ENCODE measurements at places on chromosomes 4 and X.

DNA sequence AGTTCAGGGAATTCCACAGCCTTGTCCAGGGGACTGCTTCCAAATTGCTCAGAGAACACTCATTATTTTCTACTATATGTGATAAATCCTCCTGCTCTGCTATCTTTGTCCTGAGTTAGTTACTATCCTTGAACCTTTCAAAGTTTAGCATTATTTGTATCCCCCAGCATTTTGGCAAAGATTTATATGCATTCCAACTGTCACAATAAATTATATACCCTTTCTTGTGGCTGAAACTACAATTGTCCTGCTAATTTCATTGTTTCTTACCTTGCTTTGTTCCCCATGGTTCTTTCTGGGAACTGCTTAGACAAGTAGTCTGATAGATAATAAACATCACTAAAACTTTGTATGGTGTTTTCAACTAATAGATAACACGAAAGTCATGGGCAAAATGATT is 40.5 kb downstream of the TECRL start:
- DNase-seq, result no peak

DNA sequence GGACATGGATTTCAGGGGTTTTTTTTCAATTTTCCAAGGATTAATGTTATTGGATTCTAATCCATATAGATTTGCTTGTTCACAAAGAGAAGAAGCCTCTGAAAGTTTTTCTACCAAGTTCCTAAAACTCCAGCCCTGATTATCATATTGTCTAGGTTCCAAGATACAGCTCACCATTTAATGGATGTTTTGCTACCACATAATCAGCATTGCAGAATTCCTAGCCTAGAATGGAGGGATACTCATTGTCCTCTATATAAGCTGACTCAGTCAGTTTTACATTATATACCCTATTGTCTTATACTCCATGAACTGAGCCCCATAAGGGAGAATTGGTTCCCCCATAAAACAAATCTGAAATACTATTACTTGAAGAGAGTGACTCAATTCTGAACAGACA is 664.7 kb upstream of the FAM241A start:
- DNase-seq, result no peak

- no peak for DNase-seq
Measured at GRCh38 chrX:85018471-85018870, 14.8 kb downstream of the APOOL start.

- no peak for DNase-seq
Measured at GRCh38 chr4:88616275-88617150, 24.2 kb downstream of the HERC3 start.

- peak; percentile 54 for DNase-seq
Measured at GRCh38 chrX:153727123-153727931, 2.7 kb downstream of the ABCD1 start.

- DNase-seq, result no peak
Measured at GRCh38 chrX:12319003-12319519, 180.8 kb downstream of the FRMPD4 start.

GRCh38 chr4:47829438-47829837 is 8.4 kb downstream of the CORIN start:
- no peak for DNase-seq

GRCh38 chr4:61571761-61572559 is 371.8 kb downstream of the ADGRL3 start:
- DNase-seq, result no peak

- no peak for DNase-seq
Measured at GRCh38 chr4:33272722-33273121, 2552.6 kb downstream of the PCDH7 start.

DNA sequence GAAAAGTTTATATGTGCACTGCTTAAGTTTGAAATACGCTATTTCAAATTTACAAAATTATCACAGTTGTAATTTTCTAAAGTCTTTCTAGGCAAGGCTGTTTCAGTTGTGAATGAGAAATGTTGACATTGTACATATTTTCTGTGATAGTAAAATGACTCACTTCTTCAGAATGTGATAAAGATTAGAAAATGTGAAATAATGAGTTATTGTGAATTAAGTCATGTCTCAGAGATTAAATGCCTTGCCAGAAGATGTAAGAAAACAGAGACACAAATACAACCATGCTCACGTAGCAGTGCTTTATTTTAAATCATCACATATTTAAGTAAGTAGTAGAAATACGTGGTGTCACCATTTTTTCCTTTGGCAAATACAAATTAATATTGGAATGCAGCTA is 768 bp downstream of the CLCN4 start:
- no peak for DNase-seq

GRCh38 chrX:73525928-73526690 is 36.9 kb upstream of the CHIC1 start:
- no peak for DNase-seq

GRCh38 chr4:108685036-108685686 is 34.8 kb downstream of the OSTC start:
- no peak for DNase-seq

- DNase-seq, result no peak
Measured at GRCh38 chrX:67328476-67328875, 215.3 kb upstream of the AR start.

GRCh38 chrX:115322375-115322774 is 32.9 kb downstream of the LUZP4 start:
- DNase-seq, result no peak

- no peak for DNase-seq
Measured at GRCh38 chr4:138910195-138910913, 105.2 kb upstream of the NOCT start.

DNA sequence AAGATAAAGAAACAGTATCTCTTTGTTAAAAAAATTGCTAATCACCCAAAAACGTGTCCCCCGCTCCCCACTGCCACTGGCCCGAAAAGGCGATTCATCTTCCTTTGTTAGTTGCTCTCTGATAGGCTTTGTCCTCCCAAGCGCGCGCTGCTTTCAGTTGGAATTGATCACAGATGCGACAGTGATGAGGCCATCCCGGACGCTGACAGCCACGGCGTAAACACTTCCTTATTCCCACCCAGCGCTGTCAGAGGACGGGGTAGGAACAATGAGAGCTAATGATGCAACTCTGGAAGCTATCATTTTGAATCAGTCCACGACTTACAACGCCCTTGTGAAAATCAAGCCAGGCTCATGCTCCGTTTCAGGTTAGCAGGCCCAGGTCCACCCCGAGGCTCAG is 21.4 kb downstream of the SOD3 start:
- no peak for DNase-seq

GRCh38 chr4:121778991-121779628 is 14.1 kb upstream of the SMIM43 start:
- no peak for DNase-seq

DNA sequence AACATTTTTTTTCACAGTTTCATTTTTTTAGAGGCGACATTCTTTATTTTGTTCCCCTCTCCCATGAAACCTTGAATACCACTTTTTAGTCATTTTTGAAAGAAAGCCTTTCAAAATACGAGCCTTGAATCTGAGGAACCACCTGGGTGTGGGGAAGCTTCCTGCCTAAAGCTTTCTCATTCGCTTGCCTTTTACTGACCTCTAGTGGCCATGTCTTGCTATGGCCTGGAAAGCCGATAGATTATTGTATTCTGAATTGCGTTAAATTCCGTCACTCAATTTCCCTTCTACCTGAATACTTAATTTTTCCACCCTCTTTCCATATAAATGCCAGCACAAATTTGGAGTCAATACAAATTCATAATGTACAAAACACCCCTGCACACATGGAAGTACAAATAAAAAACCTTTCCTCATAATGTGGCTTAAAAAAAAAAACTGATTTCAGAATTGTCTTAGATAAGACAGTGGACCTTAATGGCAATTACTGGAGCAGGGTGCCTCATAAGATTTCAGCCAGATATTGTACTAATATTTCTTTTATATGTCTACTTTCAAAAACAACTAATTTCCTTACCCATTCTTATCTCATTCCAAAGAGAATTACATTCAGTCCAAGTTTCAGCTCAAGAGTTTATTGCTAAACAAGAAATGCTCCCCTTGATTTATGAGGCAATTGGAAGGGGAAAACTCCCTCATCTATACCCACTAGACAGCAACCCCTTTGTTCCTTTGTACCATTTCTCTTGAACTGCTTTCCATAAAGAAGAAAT is 217.9 kb downstream of the CENPC start:
- DNase-seq, result peak; percentile 17

- no peak for DNase-seq
Measured at GRCh38 chr4:26431461-26432180, 58.7 kb downstream of the CCKAR start.

GRCh38 chrX:5314148-5314547 is 914.5 kb downstream of the NLGN4X start:
- DNase-seq, result no peak

- DNase-seq, result no peak
Measured at GRCh38 chr4:72984351-72984750, 85.2 kb downstream of the COX18 start.

GRCh38 chrX:23383411-23383810 is 48.8 kb downstream of the PTCHD1 start:
- no peak for DNase-seq

GRCh38 chr4:1872870-1873269 is 1.7 kb downstream of the NSD2 start:
- no peak for DNase-seq

DNA sequence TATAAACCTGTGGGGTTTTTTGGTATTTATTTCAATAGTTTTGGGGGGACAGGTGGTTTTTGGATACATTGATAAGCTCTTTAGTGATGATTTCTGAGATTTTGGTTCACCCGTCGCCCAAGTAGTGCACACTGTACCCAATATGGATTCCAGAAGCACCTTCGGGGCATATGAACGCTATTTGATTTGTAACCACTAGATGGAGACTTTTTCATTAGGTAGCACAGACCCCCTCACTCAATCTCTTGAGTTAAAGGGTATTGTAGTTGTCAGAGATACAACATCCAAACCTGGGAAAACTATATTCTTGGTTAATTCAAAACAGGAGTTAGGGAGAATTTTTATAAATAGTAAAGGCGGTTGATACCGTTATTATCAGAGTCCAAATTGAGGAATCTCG is 79.8 kb downstream of the SPANXN3 start:
- no peak for DNase-seq

DNA sequence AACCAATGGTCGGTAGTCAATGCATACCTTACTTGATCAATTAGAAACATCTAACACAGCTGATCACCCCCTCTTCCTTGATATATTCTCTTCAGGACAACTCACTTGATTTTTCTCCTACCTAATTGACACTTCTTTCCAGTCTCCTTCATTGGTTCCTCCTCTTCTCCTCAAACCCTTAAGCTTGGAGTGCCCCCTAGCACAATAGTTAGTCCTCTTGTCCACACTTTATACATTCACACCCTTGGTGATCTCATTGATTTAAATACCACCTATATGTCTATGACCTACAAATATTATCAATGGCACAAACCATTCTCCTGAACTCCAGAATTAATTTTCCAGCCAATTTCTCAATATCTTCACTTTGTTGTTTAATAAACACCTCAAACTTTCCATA is 724.0 kb downstream of the ADGRL3 start:
- DNase-seq, result no peak

GRCh38 chr4:129490516-129490915 is 394.6 kb downstream of the C4orf33 start:
- no peak for DNase-seq

GRCh38 chr4:142095886-142096605 is 459.7 kb downstream of the IL15 start:
- no peak for DNase-seq

DNA sequence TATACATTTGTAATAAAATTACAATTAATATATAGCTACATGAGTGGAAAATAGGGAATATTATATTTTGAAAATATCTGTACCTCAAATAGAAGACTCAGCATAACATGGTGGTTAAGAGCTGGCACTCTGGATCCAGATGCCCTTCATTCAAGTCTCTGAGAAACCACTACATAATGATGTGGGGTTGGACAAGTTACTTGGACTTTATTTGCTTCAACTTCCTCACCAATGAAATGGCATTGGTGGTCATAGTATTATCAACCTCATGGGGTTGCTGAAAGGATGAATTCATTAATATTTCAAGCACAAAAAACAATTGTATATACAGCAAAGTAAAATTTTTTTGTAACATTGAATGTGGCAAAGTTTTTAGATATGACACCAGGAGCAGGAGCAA is 46.4 kb upstream of the UGT2B7 start:
- DNase-seq, result no peak

DNA sequence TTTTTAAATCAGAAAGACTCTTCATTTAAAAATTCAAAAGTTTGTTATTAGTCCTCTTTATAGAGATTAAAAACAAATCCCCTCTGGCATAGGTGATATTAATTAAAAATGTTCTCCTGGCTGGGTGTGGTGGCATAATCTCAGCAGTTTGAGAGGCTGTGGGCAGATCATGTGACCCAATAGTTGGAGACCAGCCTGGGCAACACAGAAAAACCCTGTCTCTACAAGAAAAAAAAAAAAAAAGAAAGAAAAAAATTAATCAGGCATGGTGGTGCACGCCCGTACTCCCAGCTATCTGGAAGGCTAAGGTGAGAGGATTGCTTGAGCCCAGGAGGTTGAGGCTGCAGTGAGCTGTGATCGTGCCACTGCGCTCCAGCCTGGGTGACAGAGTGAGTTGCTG is 38.9 kb downstream of the RASGEF1B start:
- DNase-seq, result no peak

GRCh38 chr4:121003863-121004262 is 68.5 kb downstream of the NDNF start:
- DNase-seq, result no peak

DNA sequence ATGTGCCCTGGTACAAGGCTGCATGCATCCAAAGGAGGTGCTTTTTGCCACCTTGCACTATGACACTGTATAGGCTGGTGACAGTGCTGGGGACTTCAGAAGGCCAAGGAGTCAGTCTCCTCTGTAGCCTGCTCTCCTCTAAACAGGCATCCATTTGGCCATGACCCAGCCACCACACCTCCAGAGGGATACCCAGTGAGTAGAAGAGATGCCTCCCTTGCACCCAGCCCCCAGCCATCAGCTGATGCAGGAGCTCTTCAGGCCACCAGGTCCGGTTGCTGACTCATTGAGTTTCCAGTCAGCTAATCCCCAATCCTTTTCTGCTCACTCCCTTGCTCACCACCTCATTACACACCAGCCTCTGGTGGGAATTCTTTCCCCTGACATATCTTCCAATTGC is 99.8 kb downstream of the PJA1 start:
- DNase-seq, result no peak

DNA sequence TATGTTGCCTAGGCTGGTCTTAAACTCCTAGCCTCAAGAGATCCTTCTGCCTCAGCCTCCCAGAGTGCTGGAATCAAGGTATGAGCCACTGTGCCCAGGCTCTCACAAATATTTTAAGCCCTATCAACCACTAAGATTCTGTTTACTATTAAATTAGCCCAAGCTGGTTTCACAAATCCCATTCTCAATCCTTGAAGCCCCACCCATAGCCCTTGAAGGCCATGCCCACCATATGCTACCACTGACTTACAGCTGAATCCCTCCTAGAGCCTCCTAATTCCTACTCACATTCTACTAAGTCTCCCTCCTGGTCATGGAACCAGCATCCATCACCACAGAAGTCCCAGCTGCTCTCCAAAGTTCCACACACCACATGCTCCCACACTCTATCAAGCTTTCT is 9.7 kb downstream of the GRIPAP1 start:
- DNase-seq, result no peak

GRCh38 chr4:146310319-146311021 is 96.1 kb downstream of the REELD1 start:
- DNase-seq, result no peak
